Right lung (tissue), 10 donors: ENCODE measurements at places on chromosomes 7 and 10. TPM values are rescaled to one million over a fixed set of nuclear protein-coding genes. Genes with fewer than 3 reads are reported as not detected.

DNA sequence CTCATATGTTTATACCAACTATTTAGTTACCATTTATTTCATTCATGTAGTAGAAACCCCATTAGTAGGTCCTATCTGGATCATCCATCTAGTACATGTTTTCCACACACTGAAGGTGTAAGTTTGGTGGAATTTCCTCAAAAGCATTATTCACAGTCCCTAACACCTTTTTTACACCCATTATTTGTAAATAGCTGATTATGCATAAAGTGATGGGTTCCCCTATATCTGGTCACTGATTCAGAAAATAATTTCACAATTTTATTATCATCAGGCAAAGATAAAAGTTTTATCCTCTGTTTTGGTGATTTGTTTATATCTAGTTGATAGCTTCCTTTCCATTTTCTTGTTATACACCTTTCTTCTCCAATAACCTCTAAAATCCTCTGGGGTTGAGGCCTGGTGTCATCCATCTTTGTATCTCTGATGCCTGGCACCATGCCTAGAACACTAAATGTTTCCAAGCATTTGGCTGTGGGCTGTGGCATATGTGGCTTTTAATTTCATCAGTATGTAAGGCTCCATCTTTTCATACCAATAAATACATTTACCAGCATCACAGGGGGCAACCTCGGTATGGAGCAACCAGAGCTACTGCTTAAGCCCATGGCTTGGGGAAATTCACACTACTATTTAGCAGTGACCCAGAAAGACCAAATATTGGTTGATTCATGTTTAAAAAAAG lies 1089.5 kb upstream of the LRRN3 start:
- DNase-seq: no peak

DNA sequence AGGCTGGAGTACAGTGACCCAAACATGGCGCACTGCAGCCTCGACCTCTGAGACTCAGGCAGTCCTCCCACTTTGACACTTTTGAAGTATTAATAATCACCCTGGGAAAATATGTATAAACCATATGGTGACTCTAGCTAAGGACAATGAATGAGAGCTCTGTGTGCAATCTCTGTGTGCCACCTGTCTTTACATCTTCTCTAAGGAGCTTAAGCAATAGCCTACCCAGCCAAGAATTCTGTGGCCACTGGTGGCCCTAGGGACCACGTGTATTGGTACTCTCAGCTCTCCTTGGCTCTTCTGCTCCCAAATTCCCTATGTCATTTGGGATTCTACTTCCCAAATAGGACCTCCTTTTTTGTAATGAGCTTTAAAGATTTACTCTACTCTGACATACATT lies 23.7 kb downstream of the FGF8 start:
- DNase-seq: no peak

Gene NODAL
- 0.82 TPM for polyA plus RNA-seq

Gene MYL10
- 0.43 TPM for polyA plus RNA-seq

Gene IL2RA
- 0.27 TPM for polyA plus RNA-seq

- no peak for DNase-seq
Measured at GRCh38 chr7:100968031-100968430, 1.3 kb upstream of the MUC12 start.

DNA sequence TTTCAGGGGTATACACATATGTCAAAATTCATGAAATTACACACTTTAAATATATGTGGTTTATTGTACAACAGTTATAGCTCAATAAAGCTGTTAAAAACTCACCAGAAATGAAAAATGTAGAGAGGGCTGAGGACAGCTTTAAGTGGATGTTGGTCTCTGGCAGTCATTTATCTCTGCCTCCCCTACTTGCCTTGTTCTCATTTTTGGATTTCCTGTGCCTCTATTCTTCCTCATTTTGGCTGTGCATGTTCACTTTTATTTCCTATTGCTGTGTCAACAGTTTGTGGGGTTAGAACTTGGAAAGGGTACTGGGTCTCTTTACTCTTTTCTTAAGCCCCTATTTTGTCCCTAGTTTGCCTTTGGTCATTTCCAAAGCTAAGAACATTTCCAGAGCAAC lies 18.6 kb upstream of the MEST start:
- no peak for DNase-seq
